Right hindlimb (tissue), 1 donor: ENCODE measurements at places on chromosomes 7 and 10.

DNA sequence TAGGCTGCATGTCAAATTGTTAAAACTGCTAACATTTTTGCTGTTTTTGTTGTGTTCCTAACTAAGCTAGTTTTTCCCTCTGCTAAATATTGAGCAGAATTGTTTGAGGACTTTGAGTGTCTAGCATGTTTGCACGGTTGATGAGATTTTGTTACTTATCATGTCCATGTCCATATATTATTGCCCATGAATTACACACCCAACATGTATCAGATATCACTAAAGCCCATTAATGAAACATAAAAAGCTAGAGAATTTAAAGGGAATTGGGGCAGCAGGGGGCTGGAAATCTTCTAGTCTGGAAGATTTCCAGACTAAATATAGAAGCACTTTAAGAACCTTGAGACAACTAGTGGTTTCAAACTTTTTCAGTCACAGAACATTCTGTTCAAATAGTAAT lies 197.7 kb downstream of the SNX10 start:
- DNase-seq: no peak

DNA sequence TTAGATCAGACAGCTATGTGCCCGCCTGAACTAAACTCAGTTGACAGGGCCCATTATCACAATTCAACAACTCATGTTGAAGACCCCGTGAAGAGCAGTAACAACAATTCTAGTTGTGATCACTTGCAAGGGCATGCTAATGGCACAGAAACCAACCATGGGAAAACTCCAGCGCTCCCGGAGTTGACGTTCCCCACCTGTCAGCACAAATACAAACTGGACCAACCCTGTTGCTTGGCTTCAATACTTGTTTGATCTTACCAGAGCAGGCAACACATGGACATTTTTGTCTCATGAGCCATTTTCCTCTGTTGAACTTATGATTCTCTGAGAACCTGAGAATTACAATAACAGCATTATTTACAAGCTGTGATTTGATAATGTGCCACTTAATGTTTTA lies 119.0 kb upstream of the LANCL2 start:
- DNase-seq: no peak

DNA sequence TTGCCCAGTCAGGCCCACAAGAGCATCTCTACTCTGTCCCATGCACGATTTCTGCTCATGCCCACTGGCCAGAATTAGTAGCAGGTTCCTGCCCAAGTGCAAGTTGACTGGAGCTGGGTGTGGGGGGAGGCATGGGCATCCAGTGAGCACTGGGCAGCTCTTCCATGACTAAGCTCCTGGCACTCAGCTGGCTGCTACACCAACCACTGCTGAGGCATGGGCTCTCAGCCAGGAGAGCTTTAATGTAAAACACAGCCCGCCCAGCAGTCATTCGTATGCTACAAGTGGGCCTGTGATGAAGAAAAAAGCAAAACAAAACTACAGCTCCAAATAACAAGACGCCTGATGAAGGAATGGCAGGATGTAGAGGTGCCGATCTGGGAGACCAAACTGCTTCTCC lies 335.4 kb upstream of the PFKP start:
- no peak for DNase-seq

- DNase-seq: no peak
These were observed 7.5 kb upstream of the OR6B1 start for GRCh38 chr7:143992670-143993069.

DNA sequence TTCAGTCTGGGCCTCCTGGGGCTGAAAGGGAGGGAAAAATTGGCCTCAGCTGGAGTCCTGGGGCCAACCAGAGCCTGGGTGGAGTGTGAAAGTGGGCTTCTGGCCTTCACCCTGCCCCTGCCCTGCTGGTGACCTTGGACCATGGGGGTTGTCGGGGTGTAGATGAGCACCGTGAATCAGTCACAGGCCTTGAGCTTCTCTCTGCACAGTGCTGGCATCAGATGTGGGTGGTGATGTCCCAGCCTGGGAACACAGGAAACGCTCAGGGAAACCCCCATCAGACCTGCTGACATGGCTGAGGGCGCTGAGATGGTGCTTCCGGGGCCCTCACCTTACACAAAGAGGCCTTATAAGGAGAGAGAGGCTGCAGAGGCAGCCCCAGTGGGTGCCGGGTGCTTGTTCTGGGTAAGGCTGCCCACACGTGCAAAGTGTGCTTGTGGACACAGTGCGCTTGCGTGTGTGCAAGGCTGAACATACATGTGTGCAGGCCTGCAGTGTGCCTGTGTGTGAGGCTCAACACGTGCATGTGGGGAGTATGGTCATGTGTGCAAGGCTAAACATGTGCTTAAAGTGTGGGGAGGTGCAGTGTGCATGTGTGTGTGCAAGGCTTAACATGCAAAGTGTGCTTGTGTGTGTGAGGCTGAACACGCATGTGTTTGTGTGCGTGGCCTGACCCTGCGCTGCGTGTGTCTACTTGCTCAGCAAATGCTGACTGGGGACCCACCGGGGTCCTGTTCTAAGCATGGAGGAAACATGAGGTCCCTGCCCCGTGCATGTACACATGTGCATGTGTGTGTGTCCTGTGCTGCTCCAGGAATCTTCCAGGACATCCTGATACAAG lies 6.5 kb downstream of the ARPC1B start:
- no peak for DNase-seq

DNA sequence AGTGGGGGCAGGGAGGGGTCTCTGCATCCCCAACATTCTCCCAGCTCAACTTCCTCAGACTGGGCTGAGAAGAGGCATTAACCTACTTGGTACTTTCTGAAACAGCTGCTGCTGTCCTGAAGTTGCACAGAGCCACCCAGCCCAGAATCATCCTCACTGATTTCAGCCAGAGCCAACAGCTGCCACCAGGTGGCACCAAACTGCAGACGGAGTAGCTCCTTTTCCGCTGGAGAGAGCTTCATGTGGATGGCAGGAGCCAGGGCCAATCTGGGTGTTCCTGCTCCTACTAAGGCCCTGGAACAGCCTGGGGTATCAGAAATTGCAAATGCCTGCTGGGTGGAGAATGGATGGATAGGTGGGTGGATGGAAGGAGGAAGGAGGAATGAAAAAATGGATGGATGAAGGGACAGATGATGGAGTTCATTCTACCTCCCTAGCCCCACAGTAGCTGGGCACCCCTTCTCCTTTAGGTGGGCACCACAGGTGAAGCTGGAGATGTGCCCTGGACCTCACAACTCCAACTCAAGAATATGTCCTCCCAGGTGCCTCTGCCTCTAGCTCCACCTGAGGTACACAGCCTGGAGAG lies 11.8 kb upstream of the DRGX start:
- peak; percentile 73 for DNase-seq

DNA sequence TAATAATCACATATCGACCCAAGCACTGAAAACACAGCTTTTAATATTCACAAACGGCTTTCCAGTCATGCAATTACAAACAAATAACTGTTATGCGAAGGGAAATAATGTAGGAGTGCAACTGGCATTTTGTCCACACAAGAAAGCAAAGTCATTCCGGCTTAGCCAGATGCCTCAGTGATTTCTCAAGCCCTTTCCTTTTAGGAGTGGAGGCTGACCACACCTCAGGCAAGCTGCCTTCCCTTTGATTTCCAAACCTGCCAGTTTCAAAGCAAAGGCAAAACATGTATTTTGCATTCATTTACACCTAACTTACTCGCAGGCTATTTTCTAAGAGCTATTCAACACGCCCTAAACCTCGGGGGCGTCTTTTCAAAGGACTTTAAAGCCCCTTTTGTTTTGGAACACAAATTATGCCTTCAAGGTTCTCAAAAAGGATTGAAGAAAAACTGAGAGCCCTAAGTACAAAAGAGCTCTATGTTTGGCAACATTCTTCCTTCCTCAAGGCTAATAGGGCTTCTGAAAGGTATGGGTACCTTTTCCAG lies 109.6 kb downstream of the CPXM2 start:
- DNase-seq: no peak

- DNase-seq: no peak
These were observed 516.9 kb upstream of the LRRN3 start for GRCh38 chr7:110573862-110574528.

DNA sequence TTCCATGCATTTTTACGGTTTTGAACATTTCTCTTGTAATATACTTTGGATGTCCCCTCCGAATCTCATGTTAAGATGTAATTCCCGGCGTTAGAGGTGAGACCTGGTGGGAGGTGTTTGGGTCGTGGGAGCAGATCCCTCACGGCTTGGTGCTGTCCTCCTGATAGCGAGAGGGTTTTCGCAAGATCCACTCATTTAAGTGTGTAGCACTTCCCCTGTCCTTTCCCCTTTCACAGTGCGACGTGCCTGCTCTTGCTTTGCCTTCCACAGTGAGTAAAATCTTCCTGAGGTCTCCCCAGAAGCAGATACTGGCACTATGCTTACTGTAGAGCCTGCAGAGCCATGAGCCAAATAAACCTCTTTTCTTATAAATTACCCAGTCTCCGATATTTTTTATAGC lies 6.6 kb downstream of the GPR141 start:
- no peak for DNase-seq

GRCh38 chr10:100348389-100348927 lies 1.4 kb downstream of the SCD start:
- DNase-seq: no peak
